CMK (cell line): ENCODE measurements at places on chromosomes 2 and 18.
A peak's percentile ranks its signal among the peaks of the same experiment; 100 is the strongest.

DNA sequence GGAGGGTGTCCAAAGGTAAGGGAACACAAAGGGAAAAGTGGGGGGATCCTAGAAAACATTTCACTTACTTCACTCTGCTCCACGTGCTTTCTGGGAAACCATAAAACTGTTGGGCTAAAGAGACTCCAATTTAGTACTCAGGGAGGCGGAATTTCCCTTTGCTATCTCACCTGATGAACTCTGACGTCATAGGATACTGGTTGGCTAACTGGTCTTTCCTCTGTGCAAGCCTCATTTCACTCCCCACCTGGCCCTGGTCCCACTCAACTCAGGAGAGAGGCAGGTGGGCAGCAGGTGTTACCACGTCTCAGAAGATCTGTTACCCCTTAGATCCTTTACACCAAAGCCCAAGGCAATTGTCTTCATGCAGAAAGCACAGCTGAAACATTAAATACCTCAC lies 51.8 kb upstream of the PMAIP1 start:
- DNase-seq = no peak

GRCh38 chr2:88810488-88810887 lies 119.0 kb downstream of the RPIA start:
- no peak for DNase-seq

DNA sequence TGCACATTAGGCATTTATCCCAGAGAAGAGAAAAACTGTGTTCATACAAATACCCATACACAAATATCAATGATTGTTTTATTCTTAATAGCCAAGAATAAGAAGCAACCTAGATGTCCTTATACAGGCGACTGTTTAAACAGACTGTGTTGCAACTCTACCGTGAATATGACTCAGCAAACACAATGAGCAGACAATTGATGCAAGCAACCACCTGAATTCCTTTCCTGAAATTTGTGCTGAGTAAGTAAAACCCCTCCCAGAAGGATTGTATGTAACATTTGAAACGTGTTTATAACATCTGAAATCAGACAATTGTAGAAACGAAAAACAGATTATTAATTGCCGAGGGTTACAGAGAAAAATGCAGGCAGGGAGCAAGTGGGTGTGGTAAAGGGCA lies 621.9 kb upstream of the SOX11 start:
- no peak for DNase-seq

DNA sequence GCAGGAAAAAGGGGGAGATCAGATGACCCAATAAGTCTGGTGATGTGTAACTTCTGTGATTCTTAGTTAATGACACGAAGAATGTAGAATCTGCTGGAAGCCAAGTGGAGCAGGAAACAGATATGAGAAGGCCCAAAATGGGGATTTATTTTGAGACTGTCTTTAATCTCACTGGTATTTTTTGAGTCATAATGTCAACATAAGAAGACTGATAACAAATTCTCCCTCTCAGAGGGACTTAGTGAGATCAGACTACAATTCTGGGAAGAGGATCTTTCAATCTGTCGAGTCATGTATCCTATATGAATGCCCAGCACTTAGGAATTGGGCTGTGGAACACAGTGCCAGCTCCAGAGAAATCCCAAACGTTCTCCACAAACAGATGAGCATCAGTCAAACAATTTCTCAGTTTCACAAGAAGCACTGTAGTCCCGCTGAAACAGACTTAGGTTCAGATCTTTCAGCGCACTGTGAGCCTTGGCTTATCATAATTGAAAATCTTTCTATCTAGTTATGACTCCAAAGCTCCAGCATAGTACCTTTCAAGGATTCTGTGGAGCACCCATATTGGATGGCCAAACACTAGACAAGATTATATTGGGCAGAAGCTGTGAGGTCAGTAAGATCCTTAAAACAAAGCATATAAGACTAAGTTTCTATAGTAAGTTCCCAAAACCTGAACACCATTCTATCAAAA lies 738.2 kb downstream of the LRP1B start:
- no peak for DNase-seq

GRCh38 chr2:196187898-196188458 lies 16.6 kb upstream of the STK17B start:
- DNase-seq = no peak

DNA sequence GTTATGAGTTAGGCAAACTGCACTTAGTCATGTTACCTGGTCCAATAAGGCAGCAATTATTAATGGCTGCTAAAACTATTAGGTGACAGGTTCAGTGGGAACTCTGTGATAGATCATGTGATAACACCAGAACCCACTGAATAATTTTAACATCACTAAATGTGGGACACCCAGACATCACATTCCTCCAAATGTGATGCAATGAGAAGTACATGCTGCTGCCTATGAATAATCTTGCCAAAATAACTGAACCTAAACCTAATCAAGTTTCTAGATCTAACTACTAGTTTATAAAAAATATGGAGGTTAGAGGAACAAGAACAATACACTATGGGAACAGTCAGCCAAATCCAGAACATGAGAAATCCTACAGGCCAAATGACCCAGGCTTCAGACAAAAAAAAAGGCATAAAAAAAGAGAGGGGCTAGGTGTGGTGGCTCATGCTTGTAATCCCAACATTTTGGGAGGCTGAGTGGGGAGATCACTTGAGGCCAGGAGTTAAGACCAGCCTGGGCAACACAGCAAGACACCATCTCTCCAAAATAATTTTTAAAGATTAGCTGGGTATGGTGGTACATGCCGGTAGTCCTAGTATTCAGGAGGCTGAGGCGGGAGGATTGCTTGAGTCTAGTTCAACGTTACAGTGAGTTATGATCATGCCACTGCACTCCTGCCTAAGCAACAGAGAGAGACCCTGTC lies 7.0 kb upstream of the ACTR2 start:
- DNase-seq = no peak

DNA sequence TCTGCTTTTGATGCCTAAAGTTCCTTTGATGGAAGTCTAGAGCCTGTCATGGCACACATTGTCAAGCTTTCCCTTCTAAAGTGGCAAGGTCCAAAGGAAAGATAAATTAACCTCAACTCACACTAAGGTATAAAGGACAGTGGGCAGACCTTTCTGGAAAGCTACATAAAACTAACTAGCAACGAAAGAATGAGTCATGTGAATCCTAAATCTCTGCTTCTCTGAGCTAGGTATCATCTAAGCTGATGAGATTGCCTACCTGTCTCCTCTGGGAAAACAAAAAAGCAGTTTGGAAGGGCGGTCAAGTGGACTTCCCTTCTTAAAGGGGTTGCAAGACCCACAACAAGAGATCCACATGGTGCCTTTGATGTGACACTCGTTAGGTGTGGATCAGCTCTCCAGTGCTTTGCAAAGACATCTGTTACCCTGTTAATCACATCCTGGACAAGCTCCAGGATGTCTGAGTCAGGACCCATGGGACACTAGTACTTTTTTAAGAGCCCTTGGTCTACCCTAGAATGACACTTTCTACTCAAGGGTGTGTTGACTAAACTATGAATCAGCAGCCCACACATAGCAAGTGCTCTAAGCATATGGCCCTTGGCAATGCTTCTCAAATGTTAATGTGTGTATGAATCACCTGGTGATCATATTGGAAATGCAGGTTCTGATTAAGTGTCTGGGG lies 173.5 kb downstream of the ALK start:
- no peak for DNase-seq

DNA sequence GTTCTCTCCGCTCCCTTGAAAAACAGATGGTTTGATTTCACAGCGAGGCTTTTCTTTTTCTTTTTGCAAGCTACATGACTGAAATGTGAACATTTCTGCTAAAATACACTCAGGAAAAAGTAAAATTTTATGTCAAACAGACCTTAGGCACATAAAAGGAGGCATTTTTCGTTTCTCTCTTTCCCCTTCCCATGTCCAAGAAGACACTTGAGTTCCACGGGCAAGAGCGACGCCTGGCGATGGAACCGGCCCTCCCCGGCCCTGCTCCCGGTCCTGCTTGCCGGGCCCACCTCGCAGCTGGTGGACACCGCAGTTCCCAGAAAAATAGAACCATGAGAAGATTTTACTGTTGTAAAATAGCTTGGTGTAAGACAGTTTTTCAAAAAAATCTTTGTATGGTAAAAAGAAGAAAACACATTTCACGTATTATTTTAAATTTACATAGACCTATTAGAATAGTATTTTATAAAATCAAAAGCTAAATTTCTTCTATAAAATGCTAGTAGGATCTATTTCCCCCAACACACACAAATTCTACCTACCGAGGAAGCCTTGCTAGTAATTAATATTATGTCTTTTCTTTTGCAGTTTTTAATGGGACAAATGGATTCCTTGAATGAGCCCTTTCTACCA lies 2.3 kb upstream of the ALKAL2 start:
- DNase-seq = no peak

- no peak for DNase-seq
Measured at GRCh38 chr2:24632172-24632571, 141.1 kb downstream of the NCOA1 start.

DNA sequence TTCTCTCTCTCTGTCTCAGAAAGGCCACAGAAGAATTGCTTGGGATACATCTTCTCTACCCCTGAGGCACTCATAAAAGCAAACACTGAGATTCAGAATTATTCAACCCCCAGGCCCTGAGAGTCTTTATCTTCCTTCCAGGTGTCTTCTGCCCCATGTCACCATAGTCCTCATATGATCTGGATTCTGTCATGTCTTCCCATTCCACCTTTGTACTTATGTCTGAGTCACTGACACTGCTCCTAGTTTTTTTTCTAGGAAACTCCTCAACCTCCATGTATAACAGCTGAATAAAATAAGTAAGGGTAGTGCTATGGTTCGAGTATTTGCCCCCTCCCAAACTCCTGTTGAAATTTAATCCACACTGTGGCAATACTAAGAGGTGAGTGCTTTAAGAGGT lies 11.6 kb downstream of the HIBCH start:
- no peak for DNase-seq

DNA sequence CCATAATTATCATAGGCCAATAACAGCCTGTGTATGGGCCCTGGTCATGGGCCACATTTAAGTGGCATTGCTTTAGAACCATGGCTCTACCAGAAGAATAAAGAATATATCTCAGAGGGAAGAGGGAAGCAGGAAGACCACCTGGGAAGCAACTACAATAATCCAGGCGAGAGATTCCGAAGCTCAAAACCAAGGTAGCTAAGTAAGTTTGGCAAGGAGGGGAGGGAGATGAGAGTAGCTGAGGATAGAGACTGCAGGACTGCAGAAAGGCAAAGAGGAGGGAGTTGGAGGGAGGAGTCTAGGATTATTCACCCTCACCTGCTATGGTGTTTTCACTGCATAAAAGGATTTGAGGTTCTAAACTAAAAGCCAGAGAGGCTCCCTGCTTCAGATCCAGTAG lies 293.5 kb downstream of the SETBP1 start:
- no peak for DNase-seq

GRCh38 chr18:62018034-62018758 lies 125.4 kb upstream of the RNF152 start:
- DNase-seq = no peak

GRCh38 chr2:51350100-51350499 lies 318.2 kb upstream of the NRXN1 start:
- no peak for DNase-seq

DNA sequence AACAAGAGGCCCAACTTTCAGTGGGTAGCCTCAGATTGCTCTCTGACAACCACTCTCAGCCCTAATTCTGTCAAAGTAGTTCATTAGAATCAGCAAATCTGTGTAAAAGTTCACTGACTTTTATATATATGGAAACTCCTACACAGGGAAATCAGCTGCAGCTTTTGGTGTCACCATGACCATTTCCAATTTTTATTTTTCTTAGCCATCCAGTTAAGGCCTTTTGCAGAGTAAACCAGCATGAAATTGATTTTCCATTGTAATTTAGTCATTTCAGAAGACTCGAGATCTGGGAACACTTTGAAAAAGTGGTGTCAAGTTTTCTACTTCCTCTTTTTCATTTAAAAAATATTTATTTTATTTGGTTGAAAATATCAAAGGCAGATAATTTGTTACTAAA lies 263.2 kb downstream of the TMEM182 start:
- no peak for DNase-seq

DNA sequence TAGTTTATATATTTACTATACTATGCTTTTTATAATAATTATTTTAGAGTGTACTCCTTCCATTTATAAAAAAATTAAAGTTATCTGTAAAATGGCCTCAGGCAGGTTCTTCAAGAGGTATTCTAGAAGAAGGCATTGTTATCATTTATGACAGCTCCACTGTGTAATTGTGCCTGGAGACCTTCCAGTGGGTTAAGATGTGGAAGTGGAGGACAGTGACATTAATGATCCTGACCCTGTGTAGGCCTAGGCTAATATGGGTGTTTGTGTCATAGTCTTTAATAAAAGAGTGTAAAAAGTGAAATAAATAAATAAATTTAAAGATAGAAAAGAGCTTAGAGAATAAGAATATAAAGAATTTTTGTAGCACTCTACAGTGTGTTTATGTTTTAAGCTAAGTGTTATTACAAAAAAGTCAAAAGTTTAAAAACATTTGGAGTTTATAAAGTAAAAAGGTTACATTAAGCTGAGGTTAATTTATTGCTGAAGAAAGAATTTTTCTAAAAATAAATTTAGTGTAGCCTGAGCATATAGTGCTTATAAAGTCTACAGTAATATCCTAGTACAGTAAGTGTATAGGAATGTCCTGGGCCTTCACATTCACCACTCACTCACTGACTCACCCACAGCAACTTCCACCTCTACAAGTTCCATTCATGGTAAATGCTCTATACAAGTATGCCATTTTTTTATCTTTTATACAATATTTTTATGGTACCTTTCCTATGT lies 190.0 kb upstream of the SESTD1 start:
- no peak for DNase-seq

DNA sequence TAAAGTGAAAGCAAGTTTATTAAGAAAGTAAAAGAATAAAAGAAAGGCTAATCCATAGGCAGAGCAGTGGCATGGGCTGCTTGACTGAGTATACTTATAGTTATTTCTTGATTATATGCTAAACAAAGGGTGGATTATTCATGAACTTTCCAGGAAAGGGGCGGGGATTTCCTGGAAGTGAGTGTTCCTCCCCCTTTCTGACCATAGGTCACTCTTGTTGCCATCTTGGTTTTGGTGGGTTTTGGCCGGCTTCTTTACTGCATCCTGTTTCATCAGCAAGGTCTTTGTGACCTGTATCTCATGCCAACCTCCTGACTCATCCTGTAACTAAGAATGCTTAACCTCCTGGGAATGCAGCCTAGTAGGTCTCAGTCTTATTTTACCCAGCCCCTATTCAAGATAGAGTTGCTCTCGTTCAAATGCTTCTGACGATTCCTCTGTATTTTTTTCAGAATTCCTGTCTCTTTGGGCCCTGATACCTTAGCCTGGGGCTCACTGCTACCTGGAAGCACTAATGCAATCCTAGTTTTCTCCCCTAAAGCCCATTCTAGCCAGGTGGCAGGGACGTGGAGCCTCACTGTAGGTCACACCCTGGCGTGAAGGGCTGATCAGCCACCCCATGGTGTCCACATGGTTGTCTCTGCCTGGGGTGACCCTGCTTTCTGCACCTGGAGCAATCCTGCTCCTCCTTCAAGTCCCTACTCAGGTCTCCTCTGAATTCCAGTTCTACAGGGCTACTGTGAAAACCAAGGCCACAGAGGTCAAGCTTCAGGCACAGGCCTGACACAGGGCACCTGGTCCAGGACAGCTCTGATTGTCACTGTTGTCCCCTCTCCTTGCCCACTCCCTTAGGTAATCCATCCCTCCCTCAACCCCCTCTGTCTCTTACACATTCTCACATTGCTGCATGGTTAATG lies 6.0 kb upstream of the SLC35F6 start:
- DNase-seq = peak; percentile 48

GRCh38 chr2:149219856-149220255 lies 110.5 kb upstream of the LYPD6 start:
- DNase-seq = peak; percentile 5

GRCh38 chr2:77119333-77119732 lies 402.8 kb downstream of the LRRTM4 start:
- DNase-seq = no peak

- DNase-seq = no peak
Measured at GRCh38 chr2:167692191-167692590, 555.2 kb downstream of the STK39 start.
